ENCODE measurements at places on chromosomes 5 and 9.

DNA sequence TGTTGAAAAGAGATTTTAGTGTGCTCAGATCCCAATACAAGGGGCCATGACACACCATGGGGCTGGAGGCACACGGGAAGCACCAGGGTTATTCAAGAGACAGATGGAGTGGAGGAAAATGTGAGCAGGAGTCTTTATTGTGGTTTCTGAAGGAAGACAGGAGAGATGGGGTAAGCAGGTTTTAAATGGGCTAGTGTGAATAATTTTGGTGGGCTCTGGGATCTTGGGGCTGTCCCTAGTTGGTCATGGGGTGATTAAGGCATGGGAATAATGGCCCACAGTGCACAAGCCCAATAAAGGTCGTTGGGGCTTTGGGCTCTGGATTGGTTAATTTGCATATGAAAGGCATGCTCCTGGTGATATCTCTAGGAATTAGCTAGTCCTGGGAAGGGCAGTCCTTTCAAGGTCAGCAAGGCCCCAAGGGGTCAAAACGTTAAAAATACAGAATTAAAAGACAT lies 3.6 kb upstream of the SCGB3A2 start:
- DNase-seq: no peak

GRCh38 chr9:132739710-132740310 lies 69.5 kb downstream of the GTF3C4 start:
- DNase-seq: no peak

GRCh38 chr5:22970956-22971618 lies 117.9 kb upstream of the CDH12 start:
- DNase-seq: no peak

DNA sequence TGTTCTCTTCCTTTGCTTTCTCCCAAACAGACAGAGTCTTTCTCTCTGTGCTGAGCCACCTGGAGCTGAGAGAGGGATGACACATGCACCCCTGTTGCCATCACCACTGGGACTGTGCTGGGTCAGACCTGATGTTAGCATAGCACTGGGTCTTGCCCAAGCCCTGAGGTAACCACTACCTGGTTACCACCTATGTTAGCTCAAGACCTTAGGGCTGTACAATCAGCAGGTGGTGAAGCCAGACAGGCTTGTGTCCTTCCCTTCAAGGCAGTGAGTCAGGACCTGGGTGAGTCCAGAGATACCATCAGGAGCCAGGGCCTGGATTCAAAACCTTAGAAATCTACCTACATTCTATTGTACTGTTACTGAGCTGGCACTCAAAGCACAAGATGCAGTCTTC lies 32.1 kb downstream of the FST start:
- no peak for DNase-seq

DNA sequence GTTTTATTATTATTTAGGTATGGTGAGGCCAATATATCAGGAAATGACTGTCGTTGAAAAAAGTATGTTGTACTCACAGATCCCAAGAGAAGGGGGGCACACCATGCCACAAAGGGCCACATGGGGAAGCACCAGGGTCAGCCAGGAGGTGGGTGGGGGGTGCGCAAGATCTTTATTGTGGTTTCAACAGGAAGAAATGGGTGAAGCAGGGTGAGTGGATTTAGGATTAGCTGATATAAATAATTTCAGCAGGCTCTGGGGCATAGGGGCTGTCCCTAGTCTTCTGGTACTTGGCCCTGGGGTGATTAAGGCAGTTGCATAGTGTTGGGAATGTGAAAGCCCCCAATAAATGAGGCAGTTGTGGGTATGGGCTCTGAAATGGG lies 8.6 kb downstream of the PDCD1LG2 start:
- DNase-seq: no peak

DNA sequence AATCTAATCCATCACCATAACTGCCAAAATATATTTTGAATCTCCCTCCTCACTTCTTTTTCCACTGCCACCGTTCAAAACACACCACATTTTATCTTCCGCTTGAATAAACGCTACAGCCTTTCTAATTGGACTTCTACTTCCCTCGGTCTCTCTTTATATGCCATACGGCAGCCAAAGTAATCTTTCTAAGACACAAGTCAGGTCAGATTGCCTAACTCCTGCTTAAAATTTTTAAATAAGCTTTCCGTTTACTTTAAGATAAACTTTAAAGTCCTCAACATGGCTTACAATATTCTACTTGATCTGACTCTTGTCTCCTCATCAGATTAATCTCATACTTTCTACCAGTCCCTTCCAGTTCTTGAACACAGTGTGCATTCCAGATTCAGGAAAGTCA lies 9.7 kb downstream of the AFF4 start:
- no peak for DNase-seq
